Osteocyte (in vitro differentiated cells): ENCODE measurements at places on chromosomes 12 and 14. TPM values are rescaled to one million over a fixed set of nuclear protein-coding genes. Genes with fewer than 3 reads are reported as not detected.

DNA sequence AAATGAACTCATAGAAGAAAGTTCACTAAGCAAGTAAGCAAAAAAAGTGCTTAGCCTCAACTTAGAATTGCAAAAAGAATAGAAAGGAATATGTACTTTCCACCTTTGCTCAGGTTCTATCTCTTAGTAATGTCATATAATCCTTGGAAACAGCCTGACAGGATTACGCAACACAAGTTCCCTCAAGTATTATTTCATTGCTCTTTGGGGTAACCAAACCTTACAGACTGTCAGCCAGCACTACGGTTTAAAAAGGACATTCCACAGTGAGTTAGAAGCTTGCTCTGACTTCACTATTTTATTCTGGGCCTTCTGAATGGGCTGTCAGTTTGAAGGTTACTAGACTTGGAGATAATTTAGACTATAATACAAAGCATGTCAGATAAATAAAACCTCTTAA, 264.0 kb downstream of the ATXN7L3B start:
- H3K27me3 ChIP-seq, result peaks cover 4% of the 10 kb centered on the region
- no peak for DNase-seq
- H3K4me1 ChIP-seq, result no peaks in the 10 kb centered on the region
- H3K4me3 ChIP-seq, result no peak overlapping the region
- H3K36me3 ChIP-seq, result no peaks in the 10 kb centered on the region

GRCh38 chr14:90426663-90427062, 29.8 kb downstream of the CALM1 start:
- H3K4me3 ChIP-seq, result no peak overlapping the region
- H3K27ac ChIP-seq, result no peak overlapping the region
- no peaks in the 10 kb centered on the region for H3K36me3 ChIP-seq

DNA sequence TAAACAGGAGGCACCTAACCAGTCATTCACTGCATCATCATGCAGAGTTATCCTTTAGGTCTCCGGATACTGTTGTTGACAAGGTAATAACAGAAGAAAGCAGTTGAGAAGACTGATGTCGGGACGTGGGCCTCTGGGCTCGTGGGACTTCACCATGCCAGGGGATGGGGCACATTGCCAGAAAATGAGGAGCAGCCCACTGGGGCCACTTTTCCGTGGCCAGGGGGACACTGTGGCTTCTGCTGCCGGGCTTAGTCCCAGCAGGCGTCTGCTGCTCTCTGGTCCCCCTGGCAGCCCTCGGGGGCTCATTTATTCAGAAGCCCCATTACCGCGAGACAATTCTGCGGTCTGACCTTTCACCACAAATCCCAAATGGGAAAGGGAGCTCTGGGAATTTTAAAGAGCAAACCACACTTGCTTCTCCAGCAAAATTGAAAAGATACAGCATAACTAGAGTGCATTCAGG, 201.2 kb downstream of the DAD1 start:
- DNase-seq, result no peak
- H3K4me3 ChIP-seq, result no peak overlapping the region
- H3K4me1 ChIP-seq, result peaks cover 22% of the 10 kb centered on the region

- no peak for DNase-seq
- no peak overlapping the region for H3K27ac ChIP-seq
- H3K27me3 ChIP-seq, result peaks cover 7% of the 10 kb centered on the region
- H3K4me1 ChIP-seq, result peaks cover 48% of the 10 kb centered on the region
- no peak overlapping the region for H3K4me3 ChIP-seq
Observed at GRCh38 chr12:108326254-108326750, 12.8 kb downstream of the CMKLR1 start.

- peaks cover under 1% of the 10 kb centered on the region for H3K4me1 ChIP-seq
- no peaks in the 10 kb centered on the region for H3K27me3 ChIP-seq
- no peak overlapping the region for H3K4me3 ChIP-seq
Observed at GRCh38 chr14:50978888-50979287, 34.6 kb upstream of the PYGL start.

GRCh38 chr14:94381149-94382030, 7.0 kb downstream of the SERPINA1 start:
- DNase-seq, result no peak
- no peak overlapping the region for H3K27ac ChIP-seq
- no peak overlapping the region for H3K4me3 ChIP-seq
- no peaks in the 10 kb centered on the region for H3K36me3 ChIP-seq
- H3K27me3 ChIP-seq, result no peaks in the 10 kb centered on the region

GRCh38 chr12:89672589-89672979, 36.1 kb downstream of the ATP2B1 start:
- no peak for DNase-seq
- peaks cover 16% of the 10 kb centered on the region for H3K4me1 ChIP-seq
- no peak overlapping the region for H3K27ac ChIP-seq
- no peaks in the 10 kb centered on the region for H3K27me3 ChIP-seq
- H3K4me3 ChIP-seq, result no peak overlapping the region
- H3K36me3 ChIP-seq, result no peaks in the 10 kb centered on the region

GRCh38 chr12:32083489-32083888, 23.2 kb upstream of the BICD1 start:
- peaks cover 32% of the 10 kb centered on the region for H3K4me1 ChIP-seq
- H3K27me3 ChIP-seq, result no peaks in the 10 kb centered on the region
- H3K36me3 ChIP-seq, result no peaks in the 10 kb centered on the region
- no peak overlapping the region for H3K4me3 ChIP-seq

- no peak for DNase-seq
- peaks cover 57% of the 10 kb centered on the region for H3K4me1 ChIP-seq
- no peaks in the 10 kb centered on the region for H3K36me3 ChIP-seq
- peak overlapping the region; percentile 92 for H3K27ac ChIP-seq
- H3K4me3 ChIP-seq, result no peak overlapping the region
Observed at GRCh38 chr14:50343434-50343833, 31.3 kb downstream of the DMAC2L start.

Gene MSRB3
- 75.8 and 77.3 TPM in 2 replicates for total RNA-seq

Gene DAO
- total RNA-seq, result not detected in 2 replicates

Gene FERMT2
- 302 and 304 TPM in 2 replicates for total RNA-seq

Gene CLEC2D
- 7.4 and 10.0 TPM in 2 replicates for total RNA-seq

Gene M6PR
- total RNA-seq, result 126 and 138 TPM in 2 replicates

Gene SSPN
- total RNA-seq, result 19.2 and 23.3 TPM in 2 replicates

Gene LRRC43
- total RNA-seq, result 1.0 and 2.0 TPM in 2 replicates
